ENCODE measurements at places on chromosomes 2 and 18. TPM values are rescaled to one million over a fixed set of nuclear protein-coding genes. Genes with fewer than 3 reads are reported as not detected.

Gene UNC80
- 0.03 TPM for total RNA-seq

Gene GRHL1
- 10.9 TPM for total RNA-seq

- no peak for DNase-seq
These were observed 34.3 kb downstream of the SCN9A start for GRCh38 chr2:166341426-166341825.

Gene MRPL33
- 206 TPM for total RNA-seq

GRCh38 chr2:100894105-100894795, 74.3 kb downstream of the NPAS2 start:
- DNase-seq: no peak

- no peak for DNase-seq
These were observed 884 bp downstream of the PROM2 start for GRCh38 chr2:95275151-95275515.

Measured in hepatocyte (in vitro differentiated cells).